ENCODE measurements at places on chromosomes 2 and 18.

GRCh38 chr2:12819721-12820120 lies 103.0 kb downstream of the TRIB2 start:
- DNase-seq = no peak
- H3K4me3 ChIP-seq = no peak overlapping the region
- no peaks in the 10 kb centered on the region for H3K27me3 ChIP-seq
- no peaks in the 10 kb centered on the region for H3K4me1 ChIP-seq
- H3K36me3 ChIP-seq = no peaks in the 10 kb centered on the region
- no peak overlapping the region for H3K27ac ChIP-seq

DNA sequence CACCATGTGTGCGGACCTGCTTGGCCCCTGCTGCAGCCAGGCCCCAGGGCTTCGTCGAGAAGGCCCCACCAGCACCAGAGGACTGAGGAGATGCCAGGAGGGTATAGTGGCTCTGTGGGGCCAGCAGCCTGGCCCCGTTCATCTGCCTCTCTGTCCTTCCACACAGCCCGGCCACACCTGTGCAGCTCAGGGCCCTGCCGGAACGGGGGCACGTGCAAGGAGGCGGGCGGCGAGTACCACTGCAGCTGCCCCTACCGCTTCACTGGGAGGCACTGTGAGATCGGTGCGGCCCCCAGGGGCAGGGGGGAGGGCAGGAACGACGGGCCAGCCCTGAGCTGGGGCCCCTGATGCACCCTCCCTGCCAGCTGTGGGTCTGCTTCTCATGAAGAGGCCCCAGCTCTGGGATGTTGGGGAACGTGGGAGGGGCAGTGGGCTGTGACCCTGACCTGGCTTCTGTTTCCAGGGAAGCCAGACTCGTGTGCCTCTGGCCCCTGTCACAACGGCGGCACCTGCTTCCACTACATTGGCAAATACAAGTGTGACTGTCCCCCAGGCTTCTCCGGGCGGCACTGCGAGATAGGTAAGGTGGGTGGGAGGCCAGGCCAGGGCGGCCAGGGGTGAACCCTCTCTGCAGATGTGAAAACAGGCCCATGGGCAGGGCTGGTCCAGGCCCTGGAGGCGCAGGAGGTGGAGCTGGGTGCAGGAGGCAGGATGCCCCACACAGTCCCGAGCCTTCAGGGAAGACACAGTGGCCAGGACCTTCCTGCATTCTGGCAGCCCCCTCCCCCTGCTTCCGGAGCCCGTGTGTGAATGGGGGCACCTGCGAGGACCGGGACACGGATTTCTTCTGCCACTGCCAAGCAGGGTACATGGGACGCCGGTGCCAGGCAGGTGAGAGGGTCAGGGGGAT lies 50.3 kb downstream of the MTERF4 start:
- no peaks in the 10 kb centered on the region for H3K27me3 ChIP-seq
- H3K36me3 ChIP-seq = no peaks in the 10 kb centered on the region
- no peaks in the 10 kb centered on the region for H3K4me1 ChIP-seq
- H3K4me3 ChIP-seq = no peak overlapping the region
- no peak overlapping the region for H3K27ac ChIP-seq

GRCh38 chr2:219286436-219287115 lies 7.4 kb downstream of the DNAJB2 start:
- H3K27ac ChIP-seq = peak overlapping the region; percentile 49
- peaks cover 20% of the 10 kb centered on the region for H3K4me1 ChIP-seq
- H3K27me3 ChIP-seq = no peaks in the 10 kb centered on the region
- DNase-seq = no peak

DNA sequence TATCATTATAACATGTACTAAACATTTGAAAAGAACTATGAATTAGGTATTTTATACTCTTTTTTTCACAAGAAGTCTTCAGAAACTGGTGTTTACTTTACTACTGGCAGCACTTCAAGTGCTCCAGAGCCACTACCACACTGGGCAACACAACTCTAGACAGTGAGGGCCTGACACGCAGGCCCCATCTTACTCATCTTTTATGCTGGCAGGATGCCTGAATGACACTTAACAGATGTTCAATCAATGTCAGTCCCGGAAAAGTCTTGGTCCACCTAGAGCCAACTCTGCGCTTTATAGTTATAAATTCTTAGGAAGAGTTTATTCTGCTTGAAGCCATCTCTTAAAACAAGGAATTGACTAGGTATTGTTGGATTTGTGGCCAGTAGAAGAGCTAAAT lies 8.7 kb upstream of the WIPF1 start:
- no peak overlapping the region for H3K4me3 ChIP-seq
- peak overlapping the region; percentile 84 for H3K27ac ChIP-seq

- peaks cover 7% of the 10 kb centered on the region for H3K4me1 ChIP-seq
- no peak overlapping the region for H3K4me3 ChIP-seq
- DNase-seq = no peak
These were observed 136.9 kb downstream of the GAREM1 start for GRCh38 chr18:32333781-32334180.

- peak; percentile 79 for DNase-seq
- no peaks in the 10 kb centered on the region for H3K27me3 ChIP-seq
- no peaks in the 10 kb centered on the region for H3K4me1 ChIP-seq
These were observed 60.1 kb downstream of the FMNL2 start for GRCh38 chr2:152395103-152395502.

DNA sequence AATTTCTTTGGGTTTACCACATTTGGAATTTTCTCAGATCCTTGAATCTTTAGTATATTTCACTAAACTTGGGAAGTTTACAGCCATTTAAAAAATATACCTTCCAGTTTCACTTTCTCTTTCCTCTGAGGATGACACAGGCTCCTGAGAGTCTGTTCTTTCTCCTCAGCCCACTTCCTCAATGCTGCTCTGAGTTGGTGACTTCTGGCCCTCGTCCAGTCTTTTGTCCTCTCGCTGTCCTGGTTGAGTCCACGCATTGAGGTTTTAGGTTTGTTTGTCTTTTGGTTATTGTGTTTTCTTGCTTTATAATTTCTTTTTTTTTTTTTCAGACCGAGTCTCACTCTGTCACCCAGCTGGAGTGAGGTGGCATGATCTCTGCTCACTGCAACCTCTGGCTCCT lies 40.7 kb upstream of the GALR1 start:
- no peak overlapping the region for H3K4me3 ChIP-seq
